ENCODE measurements at places on chromosomes 3 and 15. TPM values are rescaled to one million over a fixed set of nuclear protein-coding genes. Genes with fewer than 3 reads are reported as not detected.

Gene GPR160
- total RNA-seq: 0.78 TPM

Gene DET1
- total RNA-seq: 6.2 TPM

Gene ZKSCAN7
- 2.3 TPM for total RNA-seq

Gene CLPX
- 55.9 TPM for total RNA-seq

Gene CNTN6
- 0.16 TPM for total RNA-seq

Gene HRG
- total RNA-seq: not detected

Gene BLM
- 0.75 TPM for total RNA-seq

Gene SERPINI2
- 0.46 TPM for total RNA-seq

Gene VGLL4
- 40.7 TPM for total RNA-seq

Gene IQCF5
- not detected for total RNA-seq
